HEK293T (cell line): ENCODE measurements at places on chromosomes 6 and 20.

GRCh38 chr6:163708466-163708865, 293.9 kb downstream of the QKI start:
- DNase-seq, result no peak

DNA sequence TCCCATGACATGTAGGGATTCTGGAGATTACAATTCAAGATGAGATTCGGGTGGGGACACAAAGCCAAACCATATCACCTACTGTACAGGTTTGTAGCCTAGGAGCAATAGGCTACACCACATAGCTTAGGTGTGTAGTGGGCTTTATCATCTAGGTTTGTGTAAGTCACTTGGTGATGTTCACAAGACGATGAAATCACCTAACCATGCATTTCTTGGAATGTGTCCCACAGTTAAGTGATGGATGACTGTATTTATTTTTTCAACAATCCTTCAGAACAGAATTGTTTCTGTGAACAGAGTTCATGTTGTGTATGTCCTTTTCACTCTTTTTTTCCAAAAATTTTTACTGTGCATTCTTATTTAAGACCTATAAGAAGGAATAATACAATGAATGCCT, 76.1 kb downstream of the DTD1 start:
- no peak for DNase-seq

DNA sequence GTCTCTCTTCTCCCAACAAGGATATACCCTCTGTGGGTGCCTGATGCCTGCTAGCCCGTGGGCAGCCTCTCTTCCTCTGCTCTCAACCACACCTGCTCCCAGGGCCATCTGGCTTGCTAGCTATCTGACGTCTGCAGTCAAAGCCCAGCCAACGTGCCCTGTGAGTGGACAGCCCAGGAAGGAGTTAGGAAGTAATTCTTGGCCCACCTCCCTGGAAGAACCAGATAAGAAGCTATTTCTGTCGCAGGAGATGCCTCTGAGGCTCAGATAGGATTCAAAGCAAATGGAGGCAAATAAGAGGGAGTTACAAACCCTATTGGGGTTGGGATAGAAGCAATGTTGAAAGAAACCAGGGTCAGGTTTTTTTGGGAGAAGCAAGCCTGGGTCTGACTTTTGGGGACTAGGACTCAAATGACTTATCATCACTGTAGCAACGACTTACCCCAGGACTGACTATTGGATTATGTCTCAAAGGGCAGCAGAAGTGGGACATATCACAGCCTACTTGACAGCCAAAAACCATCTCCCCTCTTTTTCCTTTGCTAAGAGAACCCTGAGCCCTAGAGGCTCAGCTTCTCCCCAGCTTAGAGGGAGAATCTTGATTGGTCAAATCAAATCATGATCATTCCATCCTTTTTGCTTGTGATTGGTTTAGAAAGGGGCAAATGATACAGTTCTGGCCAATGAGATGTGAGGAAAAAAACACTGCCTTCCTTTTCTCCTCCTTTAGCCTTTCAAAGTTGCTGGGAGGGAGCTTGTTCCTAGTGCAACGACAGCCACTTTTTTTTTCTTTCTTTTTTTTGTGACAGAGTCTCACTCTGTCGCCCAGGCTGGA, 18.0 kb upstream of the CDK5RAP1 start:
- no peak for DNase-seq

- no peak for DNase-seq
Observed at GRCh38 chr6:93327857-93328256, 91.5 kb downstream of the EPHA7 start.

- DNase-seq, result no peak
Observed at GRCh38 chr6:136503303-136504029, 46.8 kb downstream of the MAP7 start.

- no peak for DNase-seq
Observed at GRCh38 chr20:58025233-58025632, 203.2 kb downstream of the ANKRD60 start.

- DNase-seq, result no peak
Observed at GRCh38 chr20:47232518-47232917, 124.0 kb downstream of the ZMYND8 start.

DNA sequence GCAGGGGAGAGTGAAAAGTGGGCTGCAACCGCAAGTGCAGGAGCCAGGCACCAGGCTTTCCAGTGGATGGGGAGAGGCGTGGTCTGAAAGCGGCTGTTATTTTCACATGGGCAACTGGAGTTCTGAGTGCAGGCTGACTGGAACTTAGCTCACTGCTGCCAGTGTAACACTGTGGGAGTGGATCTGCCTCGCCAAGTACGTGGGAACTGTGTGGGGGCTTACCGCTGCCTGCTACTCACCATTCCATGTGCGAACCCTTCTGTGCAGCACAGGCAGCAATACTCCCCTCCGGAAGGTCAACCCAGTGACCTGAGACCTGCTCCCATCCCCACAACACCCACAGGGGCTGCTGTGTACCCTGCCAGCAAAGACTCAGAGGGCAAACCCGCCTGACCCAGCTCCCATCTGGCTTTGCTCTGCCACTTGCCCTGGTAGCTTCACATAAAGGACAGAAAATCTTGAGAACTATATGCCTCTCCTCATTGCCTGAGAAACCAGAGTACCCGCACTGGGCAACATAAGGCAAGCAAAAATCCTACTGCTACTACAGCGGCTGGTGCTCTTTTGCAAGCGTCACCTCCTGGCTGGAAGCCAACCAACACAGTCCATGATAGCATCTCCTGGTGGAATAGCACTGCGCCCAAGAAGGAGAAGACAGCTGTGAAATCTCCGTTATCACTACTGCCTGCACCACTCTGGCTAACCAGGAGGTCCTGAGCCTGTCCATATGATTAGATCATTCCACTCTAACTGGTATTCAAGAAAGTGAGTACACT, 54.4 kb upstream of the SIRPG start:
- no peak for DNase-seq

DNA sequence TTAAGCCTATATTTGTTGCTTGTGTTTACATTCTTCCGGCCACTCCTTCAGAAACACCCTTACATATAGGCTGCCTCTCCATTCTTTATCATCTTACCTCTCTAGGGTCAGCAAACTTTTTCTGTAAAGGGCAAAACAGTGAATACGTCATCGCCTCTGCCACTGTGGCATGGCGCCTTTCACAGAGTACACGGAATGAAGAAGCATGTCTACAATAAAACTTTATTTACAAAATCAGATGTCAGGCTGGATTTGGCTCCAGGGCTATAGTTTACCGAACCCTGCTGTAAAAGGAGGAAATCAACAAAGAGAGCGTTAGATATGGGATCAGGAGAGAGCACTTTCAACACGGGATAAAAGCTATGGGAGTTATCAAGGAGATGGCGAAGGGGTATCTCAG, 9.3 kb upstream of the NCR2 start:
- DNase-seq, result no peak

DNA sequence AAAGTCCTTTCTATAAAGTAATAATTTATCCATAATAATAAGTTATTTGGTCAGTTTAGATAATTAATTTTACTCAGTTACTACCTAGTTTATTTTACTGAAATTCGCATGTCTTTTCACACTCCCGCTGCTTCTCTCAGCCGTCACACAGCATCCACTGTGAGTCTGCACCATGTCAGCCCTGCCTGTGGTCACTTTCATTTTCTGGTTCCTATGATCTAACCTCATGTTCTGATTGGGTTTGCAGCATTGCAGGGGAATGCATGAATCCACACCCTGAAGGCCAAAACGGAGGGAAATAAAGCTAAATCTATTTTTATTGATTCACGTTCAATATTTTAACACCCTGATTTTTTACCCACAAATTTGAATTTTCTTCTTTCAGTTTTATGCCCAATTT, 47.4 kb downstream of the PDE10A start:
- no peak for DNase-seq

DNA sequence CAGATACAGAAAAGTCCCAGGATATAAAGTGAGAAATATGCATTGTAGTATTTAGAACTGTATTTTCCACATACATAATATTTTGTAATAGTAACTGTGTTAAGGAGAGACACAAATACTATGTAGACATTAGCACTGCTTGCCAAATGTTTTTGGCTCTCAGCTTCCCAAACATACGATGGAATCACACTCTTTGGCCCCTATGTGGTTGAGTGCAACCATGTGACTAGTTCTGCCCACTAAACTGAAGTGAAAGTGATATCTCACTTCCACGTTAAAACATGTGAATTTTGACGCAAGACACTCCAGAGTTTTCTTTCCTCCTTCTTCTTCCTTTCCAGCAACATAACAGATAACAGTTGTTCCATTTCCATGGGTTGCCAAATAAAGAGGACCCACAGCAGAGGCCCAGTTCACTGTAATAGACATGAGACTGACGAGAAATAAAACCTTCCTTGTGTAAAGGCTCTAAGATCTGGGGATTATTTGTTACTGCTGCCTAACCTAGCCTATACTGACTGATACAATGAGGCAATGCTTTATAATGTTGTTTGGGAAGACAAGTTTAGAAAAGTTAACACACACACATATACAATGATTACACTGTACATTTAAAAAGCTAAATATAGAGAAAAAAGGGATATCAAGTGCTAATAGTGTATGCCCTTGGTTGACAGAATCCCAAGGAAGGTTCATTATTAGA, 97.2 kb downstream of the PTPRT start:
- DNase-seq, result no peak

GRCh38 chr20:57770852-57771720, 61.3 kb upstream of the PMEPA1 start:
- no peak for DNase-seq

GRCh38 chr6:98560418-98560817, 274.0 kb upstream of the POU3F2 start:
- DNase-seq, result no peak
